ENCODE measurements at places on chromosomes 4 and X.

- DNase-seq: no peak
These were observed 37.3 kb downstream of the GBA3 start for GRCh38 chr4:22730021-22730420.

GRCh38 chr4:128606173-128606572, 203.3 kb upstream of the JADE1 start:
- no peak for DNase-seq

DNA sequence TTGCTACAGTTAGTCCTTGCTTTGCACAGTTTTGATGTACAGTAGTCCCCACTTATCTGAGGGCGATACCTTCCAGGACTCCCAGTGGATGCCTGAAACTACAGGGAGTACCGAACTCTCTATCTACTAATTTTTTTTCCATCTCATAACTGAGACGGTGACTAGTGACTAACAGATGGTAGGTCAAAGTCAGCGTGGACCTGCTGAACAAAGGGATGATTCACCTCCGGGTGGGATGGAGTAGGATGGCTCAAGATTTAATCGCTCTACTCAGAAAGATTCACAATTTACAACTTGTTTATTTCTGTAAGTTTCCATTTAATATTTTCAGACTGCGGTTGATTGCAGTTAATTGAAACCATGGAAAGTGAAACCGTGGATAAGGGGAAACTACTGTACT, 655.8 kb downstream of the ZNF674 start:
- DNase-seq: no peak

GRCh38 chrX:348461-349117, 30.0 kb upstream of the GTPBP6 start:
- DNase-seq: no peak

GRCh38 chrX:72317139-72317538, 11.4 kb upstream of the CITED1 start:
- DNase-seq: no peak

DNA sequence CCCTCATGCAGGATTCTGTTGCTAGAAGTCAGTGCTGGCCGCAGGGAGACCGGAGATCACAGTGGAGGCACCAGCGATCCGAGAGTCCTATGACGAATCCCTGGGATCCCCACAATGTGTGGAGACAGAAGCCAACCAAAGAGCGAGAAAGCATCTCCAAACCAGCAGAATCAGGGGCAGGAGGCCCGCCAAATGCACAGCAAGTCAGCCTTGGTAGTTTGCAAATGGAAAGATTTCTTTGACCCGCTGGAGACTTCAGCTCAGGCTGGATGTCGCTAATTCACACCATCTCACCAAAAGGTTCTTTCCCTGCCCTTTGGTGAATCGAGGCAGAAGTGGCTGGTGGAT, 505 bp upstream of the PKD2 start:
- DNase-seq: no peak

DNA sequence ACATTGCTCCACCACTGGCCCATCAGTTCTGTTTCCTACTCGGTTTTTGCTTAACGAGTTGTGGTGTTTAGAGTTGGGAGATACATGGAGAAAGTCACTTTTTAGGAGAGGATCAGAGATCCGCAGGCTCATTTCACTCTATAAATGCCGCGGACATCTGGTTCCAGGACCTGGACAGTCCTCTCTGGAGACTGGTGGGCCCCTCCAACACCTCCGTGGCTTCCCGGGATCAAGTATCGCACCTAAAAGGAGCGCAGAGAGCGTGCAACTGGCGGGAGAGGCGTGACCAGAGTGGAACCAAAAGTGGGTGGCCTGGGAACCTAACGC, 9.9 kb upstream of the CLTRN start:
- DNase-seq: no peak

DNA sequence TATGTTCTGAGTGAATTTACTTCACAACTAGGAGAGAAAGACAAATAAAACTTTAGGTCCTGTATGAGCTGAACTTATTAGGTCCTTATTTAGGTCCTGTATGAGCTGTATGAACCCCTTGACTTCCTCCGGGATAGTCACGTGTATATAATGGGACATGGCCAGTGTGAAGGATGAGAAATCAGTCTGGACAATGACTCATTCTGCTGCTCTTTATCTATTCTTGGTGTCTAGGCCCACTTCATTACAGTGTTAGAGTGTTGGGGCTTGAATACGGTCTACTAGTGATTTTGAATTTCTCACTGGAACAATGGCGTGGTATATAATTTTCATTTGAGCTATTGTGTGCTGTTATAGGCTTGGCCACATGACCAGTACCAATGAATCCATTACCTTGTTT, 21.9 kb downstream of the STK26 start:
- no peak for DNase-seq

GRCh38 chrX:29231800-29232199, 644.6 kb downstream of the IL1RAPL1 start:
- DNase-seq: no peak

GRCh38 chr4:113682730-113683537, 78.6 kb downstream of the CAMK2D start:
- DNase-seq: peak; percentile 34

- DNase-seq: no peak
These were observed 6.8 kb downstream of the TXK start for GRCh38 chr4:48127231-48127630.

GRCh38 chr4:35559559-35560365, 684.6 kb downstream of the ARAP2 start:
- no peak for DNase-seq

- DNase-seq: no peak
These were observed 81.6 kb downstream of the GPAT3 start for GRCh38 chr4:83617371-83618035.

DNA sequence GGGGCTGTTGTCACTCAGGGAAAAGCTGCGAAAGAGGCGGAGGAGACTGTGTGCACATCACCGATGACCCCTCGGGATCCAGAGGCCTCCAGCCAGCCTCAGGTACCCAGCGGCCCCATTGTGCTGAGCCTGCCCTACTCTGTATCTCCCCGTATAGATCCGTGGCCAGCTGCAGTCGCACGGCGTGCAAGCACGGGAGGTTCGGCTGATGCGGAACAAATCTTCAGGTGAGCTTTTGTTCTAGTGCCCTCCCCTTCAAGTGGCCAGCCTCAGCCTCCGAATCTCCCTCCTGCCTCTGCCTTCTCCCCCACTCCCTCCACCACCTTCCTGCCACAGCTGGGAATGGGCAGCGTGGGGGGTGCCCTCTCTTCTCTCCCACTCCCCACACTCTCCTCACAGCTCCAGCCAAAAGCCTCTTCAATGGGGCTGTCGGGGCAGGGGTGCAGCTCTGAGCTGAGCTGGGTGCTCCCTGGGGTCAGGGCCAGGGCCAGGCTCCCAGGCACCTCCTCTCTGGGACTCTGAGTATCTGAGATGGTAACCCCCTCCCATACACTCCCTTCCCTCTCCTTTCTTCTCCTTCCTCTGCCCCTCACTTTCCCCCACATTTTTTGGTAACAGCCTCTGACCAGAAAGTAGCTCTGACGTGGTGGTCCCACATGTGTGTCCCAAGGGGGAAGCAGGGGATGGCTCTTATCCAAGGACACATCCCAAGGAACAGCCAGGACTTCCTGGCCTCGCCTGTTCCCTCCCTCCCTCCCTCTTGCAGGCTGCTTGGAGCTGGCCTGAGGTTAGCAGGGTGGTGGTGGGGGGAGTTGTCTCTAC, 20.4 kb upstream of the UBA1 start:
- DNase-seq: no peak

GRCh38 chr4:11474146-11474545, 45.5 kb upstream of the HS3ST1 start:
- DNase-seq: no peak

- DNase-seq: no peak
These were observed 354.3 kb downstream of the GPAT3 start for GRCh38 chr4:83890231-83890630.

DNA sequence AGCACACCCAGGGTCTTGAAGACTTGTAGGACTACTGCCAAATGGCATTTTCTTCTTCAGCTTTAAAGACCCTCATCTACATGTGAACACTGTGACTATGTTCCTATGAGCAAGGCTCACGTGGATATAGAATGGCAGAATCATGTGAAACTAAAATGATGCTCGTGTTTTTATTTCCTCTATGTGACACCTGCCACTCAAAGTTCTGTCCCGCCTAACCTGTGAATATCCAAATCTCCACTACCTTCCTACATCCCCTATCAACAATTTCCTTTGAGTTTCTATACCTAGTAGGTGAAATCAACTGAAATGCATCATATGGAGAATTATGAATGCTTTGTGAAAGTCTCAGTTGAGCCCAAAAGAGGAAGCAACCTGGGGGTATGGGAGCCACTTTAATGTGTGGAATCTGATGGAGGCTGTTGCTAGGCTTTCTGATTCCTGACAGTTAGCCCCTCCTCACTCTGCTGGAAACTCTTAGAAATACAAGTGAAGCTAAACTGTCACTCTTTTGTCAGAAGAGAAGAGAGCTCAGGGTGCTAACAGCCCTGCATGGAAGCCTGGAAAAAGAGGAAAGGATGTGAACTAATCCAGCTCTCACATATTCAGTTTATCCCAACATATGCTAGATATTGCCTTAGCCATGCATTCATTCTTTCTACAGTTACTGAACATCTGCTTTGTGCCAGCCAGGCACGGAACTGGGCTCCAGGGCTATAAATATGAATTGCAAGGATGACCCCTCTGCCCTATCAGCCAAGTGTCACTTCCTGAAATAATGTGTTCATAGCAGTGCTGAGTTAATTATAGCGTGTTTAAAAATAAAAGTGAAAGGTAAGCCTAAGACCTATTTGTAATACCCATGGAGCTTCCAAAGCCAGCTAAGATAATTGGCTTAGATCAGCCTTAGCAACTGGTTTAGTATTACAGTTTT, 11.0 kb downstream of the LHFPL1 start:
- DNase-seq: no peak

DNA sequence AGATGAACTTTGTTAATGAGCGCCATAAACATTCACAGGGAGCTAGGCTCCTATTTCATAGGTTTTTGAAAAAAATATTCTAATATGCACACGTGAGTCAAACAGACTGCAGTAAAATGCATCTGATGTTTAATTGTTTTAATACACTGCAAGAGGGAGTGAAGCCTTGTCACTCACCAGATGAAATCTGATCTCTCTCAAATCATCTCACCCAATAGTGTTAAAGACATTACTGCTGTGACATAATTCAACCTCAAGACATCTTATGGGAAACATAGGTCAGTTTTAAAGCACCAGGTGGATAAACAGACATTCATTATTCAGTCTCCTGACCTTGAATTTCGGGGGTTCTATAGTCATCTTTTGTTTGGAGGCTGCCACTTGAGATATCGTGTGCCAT, 148.3 kb downstream of the MAML3 start:
- no peak for DNase-seq

GRCh38 chrX:40685362-40685918, 38.1 kb upstream of the CXorf38 start:
- DNase-seq: no peak

GRCh38 chrX:17174671-17175070, 200.3 kb upstream of the NHS start:
- DNase-seq: no peak

GRCh38 chr4:61934198-61934597, 734.1 kb downstream of the ADGRL3 start:
- DNase-seq: no peak

DNA sequence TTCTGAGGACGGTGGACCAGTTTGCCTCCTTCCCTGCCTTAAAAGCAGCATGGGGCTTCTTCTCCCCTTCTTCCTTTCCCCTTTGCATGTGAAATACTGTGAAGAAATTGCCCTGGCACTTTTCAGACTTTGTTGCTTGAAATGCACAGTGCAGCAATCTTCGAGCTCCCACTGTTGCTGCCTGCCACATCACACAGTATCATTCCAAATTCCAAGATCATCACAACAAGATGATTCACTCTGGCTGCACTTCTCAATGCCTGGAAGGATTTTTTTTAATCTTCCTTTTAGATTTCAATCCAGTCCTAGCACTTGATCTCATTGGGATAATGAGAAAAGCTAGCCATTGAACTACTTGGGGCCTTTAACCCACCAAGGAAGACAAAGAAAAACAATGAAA, 255.3 kb downstream of the RAPGEF2 start:
- DNase-seq: no peak

GRCh38 chr4:106486533-106486932, 118.0 kb upstream of the GIMD1 start:
- no peak for DNase-seq

- no peak for DNase-seq
These were observed 47.0 kb downstream of the TEX13B start for GRCh38 chrX:107935200-107935599.

- DNase-seq: no peak
These were observed 190.6 kb upstream of the LEF1 start for GRCh38 chr4:108359130-108359985.

GRCh38 chr4:33658971-33659370, 2585.3 kb downstream of the ARAP2 start:
- no peak for DNase-seq

DNA sequence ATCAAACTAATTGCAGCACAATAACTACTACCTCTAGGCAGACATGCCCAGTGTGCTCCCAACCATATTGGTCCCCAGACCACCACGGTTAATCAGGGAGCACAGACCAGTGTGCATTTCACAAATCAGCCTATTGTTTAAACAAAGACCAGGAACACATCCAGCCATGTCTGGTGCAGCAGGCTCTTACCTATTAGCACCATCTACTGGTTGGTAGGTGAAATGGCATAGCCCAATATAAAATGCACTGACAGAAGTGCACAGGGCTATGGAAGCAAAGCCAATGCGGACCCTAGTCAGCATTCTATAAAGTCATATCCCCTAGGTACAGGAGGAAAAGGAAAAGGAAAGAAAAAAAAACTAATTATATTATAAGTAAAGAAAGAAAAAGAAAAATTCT, 15.5 kb upstream of the CYLC1 start:
- DNase-seq: no peak

- no peak for DNase-seq
These were observed 53.1 kb downstream of the FAM114A1 start for GRCh38 chr4:38920677-38921076.

GRCh38 chrX:42117318-42117717, 194.0 kb upstream of the CASK start:
- DNase-seq: no peak

GRCh38 chr4:73341454-73341853, 62.6 kb upstream of the ALB start:
- DNase-seq: no peak

GRCh38 chr4:87677731-87678130, 27.7 kb downstream of the DMP1 start:
- DNase-seq: no peak

GRCh38 chr4:179124419-179124818, 1682.2 kb upstream of the AGA start:
- no peak for DNase-seq

GRCh38 chr4:56768316-56768715, 53.2 kb downstream of the SPINK2 start:
- DNase-seq: no peak

DNA sequence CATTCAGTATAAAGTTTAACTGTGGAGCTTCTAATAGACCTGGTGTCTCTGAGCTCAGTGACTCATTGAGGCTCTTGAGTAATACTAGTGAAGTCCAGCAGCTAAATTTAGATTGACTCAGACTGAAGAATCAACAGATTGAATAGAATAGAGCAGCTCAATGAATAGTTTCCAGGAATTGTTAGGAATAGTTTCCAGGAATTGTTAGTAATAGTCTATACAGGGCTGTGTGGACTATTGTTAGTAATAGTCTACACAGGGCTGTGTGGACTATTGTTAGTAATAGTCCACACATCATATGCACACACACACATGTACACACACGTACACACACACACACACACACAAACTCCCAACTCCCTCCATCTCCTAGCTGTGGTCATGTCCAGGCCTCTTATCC, 3.0 kb downstream of the GIMD1 start:
- no peak for DNase-seq

- no peak for DNase-seq
These were observed 4.2 kb upstream of the HTRA3 start for GRCh38 chr4:8265171-8265929.

GRCh38 chrX:146041741-146042140, 224.1 kb downstream of the SLITRK2 start:
- no peak for DNase-seq
